ENCODE measurements at places on chromosomes 3 and 15. TPM values are rescaled to one million over a fixed set of nuclear protein-coding genes. Genes with fewer than 3 reads are reported as not detected.

SEMA6D gene
- 0.02 TPM for total RNA-seq

KBTBD12 gene
- total RNA-seq, result not detected

SPSB4 gene
- total RNA-seq, result 0.57 TPM

GOLGA6A gene
- total RNA-seq, result 0.39 TPM

MYL3 gene
- total RNA-seq, result not detected

MYZAP gene
- total RNA-seq, result 5.8 TPM

DNA sequence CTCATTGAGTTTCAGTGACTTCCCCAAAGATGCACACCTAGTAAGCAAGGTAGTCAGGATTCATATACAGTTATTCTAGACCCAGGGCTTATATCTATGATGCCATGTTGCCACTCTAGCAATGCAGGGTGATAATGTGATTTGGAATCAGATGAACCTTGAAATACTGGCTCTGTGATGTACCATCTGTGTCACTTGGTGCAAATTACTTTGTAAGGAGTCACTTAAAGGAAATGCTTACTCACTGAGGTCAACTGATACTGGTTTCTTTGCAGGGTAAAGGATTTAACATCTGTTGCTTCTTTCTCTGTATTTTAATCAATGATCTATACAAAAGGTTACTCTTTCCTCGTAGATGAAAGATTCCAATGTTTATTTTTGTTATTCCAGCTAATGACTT lies 10.8 kb downstream of the ASB14 start:
- DNase-seq, result no peak
- H3K36me3 ChIP-seq, result no peaks in the 10 kb centered on the region
- no peaks in the 10 kb centered on the region for H3K27me3 ChIP-seq
- no peak overlapping the region for H3K27ac ChIP-seq

DNA sequence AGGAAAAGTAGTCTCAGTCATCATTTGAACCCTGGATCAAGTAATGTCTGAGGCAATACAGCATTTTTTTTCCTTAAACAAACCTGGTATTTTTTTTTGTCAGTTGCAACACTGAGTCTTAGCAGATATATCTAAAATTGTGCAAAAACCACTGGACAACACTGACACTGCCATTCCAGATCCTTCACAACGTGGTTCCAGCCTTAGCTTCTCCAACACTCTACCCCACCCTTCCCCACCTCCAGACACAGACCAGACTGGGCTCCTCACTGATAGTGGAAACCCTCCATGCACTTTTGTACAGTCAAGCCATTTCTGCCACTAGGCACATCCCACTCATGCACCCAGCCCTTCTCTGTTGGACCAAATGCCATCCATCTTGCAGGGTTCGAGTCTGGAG lies 199.6 kb upstream of the CTNNB1 start:
- H3K4me1 ChIP-seq, result no peaks in the 10 kb centered on the region
- no peak overlapping the region for H3K27ac ChIP-seq
- no peak overlapping the region for H3K4me3 ChIP-seq

- H3K27ac ChIP-seq, result no peak overlapping the region
- no peaks in the 10 kb centered on the region for H3K27me3 ChIP-seq
- no peaks in the 10 kb centered on the region for H3K36me3 ChIP-seq
Measured at GRCh38 chr3:37216597-37217097, 42.3 kb upstream of the LRRFIP2 start.

DNA sequence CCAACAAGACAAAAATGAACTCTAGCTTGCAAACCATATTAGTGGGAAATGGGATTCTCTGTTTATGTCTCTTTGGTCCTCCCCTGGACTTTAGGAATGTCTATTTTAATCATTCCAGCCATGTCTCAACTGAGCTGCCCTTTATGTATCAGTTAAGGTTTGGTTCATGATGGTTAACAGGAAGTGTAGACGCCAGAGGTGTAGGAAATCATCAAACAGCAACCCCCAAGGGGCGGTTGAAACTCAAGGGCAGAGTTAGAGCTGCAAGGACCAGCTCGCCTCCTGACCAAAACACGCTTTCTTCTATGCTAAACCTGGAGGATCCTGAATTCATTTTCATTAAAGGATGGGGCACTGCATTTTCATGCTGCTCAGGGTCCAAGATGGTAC lies 53.7 kb upstream of the HEG1 start:
- H3K27me3 ChIP-seq, result no peaks in the 10 kb centered on the region
- 0 out of 2 replicates have a peak, but pooled peaks cover 6% of the 10 kb centered on the region for H3K36me3 ChIP-seq

GRCh38 chr3:90005281-90005847 lies 897.9 kb downstream of the EPHA3 start:
- H3K36me3 ChIP-seq, result no peaks in the 10 kb centered on the region
- DNase-seq, result no peak
- H3K4me3 ChIP-seq, result no peak overlapping the region
- no peak overlapping the region for H3K27ac ChIP-seq

DNA sequence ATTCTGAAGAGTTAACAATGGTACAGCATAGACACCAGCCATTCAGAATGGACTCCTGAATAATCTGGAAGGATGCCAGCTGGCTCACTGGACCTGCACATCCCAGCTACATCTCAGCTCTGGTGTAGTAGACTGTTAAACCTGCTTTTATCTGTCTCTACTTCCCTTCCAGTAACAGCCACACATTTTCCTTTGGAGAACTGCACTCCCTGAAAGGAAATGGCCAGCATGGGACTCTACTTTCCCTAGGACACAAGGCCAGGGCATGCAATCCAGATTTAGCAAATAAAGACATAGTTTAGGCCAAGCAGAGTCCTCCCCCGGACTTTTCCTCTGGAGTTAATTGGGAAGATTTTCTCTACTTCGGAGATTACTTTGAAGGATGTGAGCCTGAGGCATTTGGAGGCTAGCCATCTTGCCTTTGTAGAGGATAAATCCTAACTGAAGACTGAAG lies 82.7 kb upstream of the TCF12 start:
- no peak overlapping the region for H3K4me3 ChIP-seq
- no peaks in the 10 kb centered on the region for H3K4me1 ChIP-seq
- H3K27ac ChIP-seq, result no peak overlapping the region
- DNase-seq, result no peak
- no peaks in the 10 kb centered on the region for H3K27me3 ChIP-seq
- no peaks in the 10 kb centered on the region for H3K36me3 ChIP-seq

DNA sequence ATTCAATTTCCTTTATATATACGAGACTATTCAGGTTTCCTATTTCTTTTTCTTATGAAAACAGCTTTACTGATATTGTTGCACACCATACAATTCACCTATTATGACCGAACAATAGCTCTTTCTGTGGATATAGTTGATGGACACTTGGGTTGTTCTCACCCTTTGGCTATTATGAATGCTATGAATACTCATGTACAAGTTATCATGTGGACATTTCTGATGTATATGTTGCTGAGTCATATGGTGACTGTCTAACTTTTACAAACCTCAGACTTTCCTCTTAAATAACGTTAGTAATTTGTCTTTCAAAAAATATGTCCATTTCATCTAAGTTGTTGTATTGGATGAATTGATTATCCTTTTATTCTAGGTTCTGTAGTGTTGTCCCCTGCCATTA lies 15.7 kb upstream of the USF3 start:
- H3K36me3 ChIP-seq, result no peaks in the 10 kb centered on the region
- no peak for DNase-seq
- H3K4me1 ChIP-seq, result no peaks in the 10 kb centered on the region
- no peaks in the 10 kb centered on the region for H3K27me3 ChIP-seq
- H3K27ac ChIP-seq, result no peak overlapping the region

- no peak overlapping the region for H3K4me3 ChIP-seq
- H3K27me3 ChIP-seq, result no peaks in the 10 kb centered on the region
- no peak for DNase-seq
- H3K36me3 ChIP-seq, result no peaks in the 10 kb centered on the region
Measured at GRCh38 chr3:9214599-9214998, 34.8 kb downstream of the SRGAP3 start.

- H3K27me3 ChIP-seq, result no peaks in the 10 kb centered on the region
- H3K4me3 ChIP-seq, result no peak overlapping the region
- no peak overlapping the region for H3K27ac ChIP-seq
- H3K36me3 ChIP-seq, result no peaks in the 10 kb centered on the region
- no peaks in the 10 kb centered on the region for H3K4me1 ChIP-seq
Measured at GRCh38 chr3:79866162-79866561, 98.4 kb upstream of the ROBO1 start.

GRCh38 chr15:52139599-52140462 lies 27.3 kb upstream of the BCL2L10 start:
- no peak overlapping the region for H3K4me3 ChIP-seq
- no peaks in the 10 kb centered on the region for H3K36me3 ChIP-seq
- no peaks in the 10 kb centered on the region for H3K27me3 ChIP-seq
- no peak overlapping the region for H3K27ac ChIP-seq
- peaks cover 12% of the 10 kb centered on the region for H3K4me1 ChIP-seq

GRCh38 chr15:89075846-89076245 lies 12.4 kb upstream of the ABHD2 start:
- H3K27me3 ChIP-seq, result no peaks in the 10 kb centered on the region
- no peaks in the 10 kb centered on the region for H3K4me1 ChIP-seq
- no peak overlapping the region for H3K4me3 ChIP-seq
- DNase-seq, result no peak

DNA sequence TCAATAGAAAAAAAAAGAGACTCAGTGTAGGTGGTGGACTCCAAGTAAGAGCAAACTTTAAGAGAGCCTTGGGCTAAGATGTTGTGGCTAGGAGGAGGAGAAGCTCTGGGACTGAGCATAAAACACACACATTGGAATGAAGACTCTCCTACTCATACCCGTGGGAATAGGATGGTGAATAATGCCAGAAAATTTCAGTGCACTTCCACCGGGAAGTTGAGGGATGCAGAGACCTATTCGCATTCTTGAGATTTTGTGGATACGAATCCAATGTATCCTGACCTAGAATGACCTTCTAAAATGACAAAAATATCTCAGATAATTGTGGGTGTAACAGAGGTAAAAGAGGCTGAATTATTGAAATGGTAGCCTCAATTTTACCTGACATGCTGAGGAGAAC lies 388.7 kb upstream of the SGO1 start:
- no peak for DNase-seq
- no peak overlapping the region for H3K4me3 ChIP-seq
- no peaks in the 10 kb centered on the region for H3K36me3 ChIP-seq
- no peaks in the 10 kb centered on the region for H3K4me1 ChIP-seq
- no peak overlapping the region for H3K27ac ChIP-seq

DNA sequence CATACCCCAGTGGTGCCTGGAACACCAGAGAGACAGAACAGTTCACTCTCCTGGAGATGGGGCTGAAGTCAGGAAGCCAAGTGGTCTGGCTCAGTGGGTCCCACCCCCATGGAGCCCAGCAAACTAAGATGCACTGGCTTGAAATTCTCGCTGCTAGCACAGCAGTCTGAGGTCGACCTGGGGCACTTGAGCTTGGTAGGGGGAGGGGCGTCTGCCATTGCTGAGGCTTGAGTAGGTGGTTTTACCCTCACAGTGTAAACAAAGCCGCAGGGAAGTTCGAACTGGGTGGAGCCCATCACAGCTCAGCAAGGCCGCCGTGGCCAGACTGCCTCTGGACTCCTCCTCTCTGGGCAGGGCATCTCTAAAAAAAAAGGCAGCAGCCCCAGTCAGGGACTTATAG lies 272.0 kb downstream of the KLF13 start:
- DNase-seq, result no peak
- no peaks in the 10 kb centered on the region for H3K4me1 ChIP-seq
- no peaks in the 10 kb centered on the region for H3K36me3 ChIP-seq
- no peak overlapping the region for H3K4me3 ChIP-seq

- no peak for DNase-seq
- H3K27me3 ChIP-seq, result no peaks in the 10 kb centered on the region
- H3K4me3 ChIP-seq, result no peak overlapping the region
Measured at GRCh38 chr3:78610462-78611125, 1157.2 kb downstream of the ROBO1 start.

DNA sequence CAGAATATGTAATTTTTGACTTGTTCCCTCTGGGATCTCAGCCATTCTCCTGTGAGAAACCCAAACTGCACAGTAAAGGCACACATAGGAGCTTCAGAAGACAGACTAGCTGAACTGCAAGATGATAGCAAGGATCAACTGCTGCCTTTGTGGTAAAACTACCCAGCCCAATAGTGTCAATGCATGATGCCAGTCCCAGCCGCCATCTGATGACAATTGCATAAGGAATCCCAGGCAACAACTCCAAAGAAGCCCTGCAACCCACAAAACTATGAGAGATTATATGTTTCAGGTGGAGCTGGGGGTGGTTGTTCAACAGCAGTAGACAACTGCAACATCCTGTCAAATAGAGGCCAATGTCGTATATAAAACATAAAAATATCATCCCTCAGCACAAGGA lies 192.4 kb upstream of the ARPP21 start:
- H3K27me3 ChIP-seq, result no peaks in the 10 kb centered on the region
- no peak overlapping the region for H3K27ac ChIP-seq
- no peaks in the 10 kb centered on the region for H3K36me3 ChIP-seq
- DNase-seq, result no peak
- H3K4me1 ChIP-seq, result no peaks in the 10 kb centered on the region

- DNase-seq, result no peak
- no peaks in the 10 kb centered on the region for H3K27me3 ChIP-seq
- H3K4me3 ChIP-seq, result no peak overlapping the region
- no peaks in the 10 kb centered on the region for H3K36me3 ChIP-seq
Measured at GRCh38 chr3:46097691-46098241, 70.5 kb upstream of the XCR1 start.

DNA sequence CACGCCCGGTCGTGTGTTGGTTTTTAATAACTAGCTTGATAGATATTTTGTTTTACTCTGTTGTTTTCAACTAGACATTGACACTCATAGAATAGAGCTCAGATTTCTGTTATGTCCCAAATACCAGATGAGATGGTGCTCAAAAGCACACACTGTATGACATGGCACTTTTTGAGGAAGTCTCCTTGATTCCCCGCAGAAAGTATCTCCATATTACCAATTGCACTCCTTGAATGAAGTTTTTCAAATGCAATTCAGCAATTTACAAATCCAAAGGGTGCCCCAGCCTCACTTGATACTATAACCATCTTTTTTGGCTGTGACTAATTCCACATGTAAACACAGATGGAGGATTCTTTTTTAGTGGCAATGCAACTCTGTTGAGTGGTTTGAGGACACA lies 92.0 kb upstream of the IGF1R start:
- no peak overlapping the region for H3K4me3 ChIP-seq
- H3K27ac ChIP-seq, result no peak overlapping the region
- DNase-seq, result no peak
- H3K4me1 ChIP-seq, result no peaks in the 10 kb centered on the region
- H3K36me3 ChIP-seq, result no peaks in the 10 kb centered on the region

- peaks cover 33% of the 10 kb centered on the region for H3K4me1 ChIP-seq
- no peak overlapping the region for H3K27ac ChIP-seq
- no peak for DNase-seq
- H3K36me3 ChIP-seq, result no peaks in the 10 kb centered on the region
Measured at GRCh38 chr3:61667383-61667782, 106.0 kb downstream of the PTPRG start.

GRCh38 chr3:1365528-1365927 lies 272.7 kb downstream of the CNTN6 start:
- no peak for DNase-seq
- H3K27me3 ChIP-seq, result no peaks in the 10 kb centered on the region
- no peaks in the 10 kb centered on the region for H3K36me3 ChIP-seq
- no peaks in the 10 kb centered on the region for H3K4me1 ChIP-seq
- H3K4me3 ChIP-seq, result no peak overlapping the region

GRCh38 chr3:155500194-155500818 lies 206.8 kb upstream of the STRIT1 start:
- no peaks in the 10 kb centered on the region for H3K36me3 ChIP-seq
- H3K4me1 ChIP-seq, result no peaks in the 10 kb centered on the region
- no peak overlapping the region for H3K27ac ChIP-seq
- DNase-seq, result no peak
- no peaks in the 10 kb centered on the region for H3K27me3 ChIP-seq
